Temporal lobe (tissue), 4 donors: ENCODE measurements at places on chromosomes 1 and 21. TPM values are rescaled to one million over a fixed set of nuclear protein-coding genes. Genes with fewer than 3 reads are reported as not detected.

The SLAMF1 gene
- not detected for total RNA-seq

The GBP6 gene
- 0.25 TPM for total RNA-seq

The LRRC38 gene
- under 0.01 TPM for total RNA-seq

The KRTAP19-1 gene
- total RNA-seq = not detected

The NRIP1 gene
- total RNA-seq = 65.4 TPM

The GJA4 gene
- 2.2 TPM for total RNA-seq

The KLHL20 gene
- 25.1 TPM for total RNA-seq

The SPRR2D gene
- not detected for total RNA-seq

The HOOK1 gene
- 11.3 TPM for total RNA-seq

The TRAF3IP3 gene
- total RNA-seq = 0.49 TPM

The DIRAS3 gene
- 4.2 TPM for total RNA-seq

The LCE2C gene
- not detected for total RNA-seq

The NLRP3 gene
- 0.74 TPM for total RNA-seq

The FLG gene
- under 0.01 TPM for total RNA-seq

The CRABP2 gene
- total RNA-seq = 7.1 TPM

The RGS5 gene
- 14.5 TPM for total RNA-seq

The FMO2 gene
- total RNA-seq = 0.25 TPM

The CCDC17 gene
- total RNA-seq = 0.25 TPM

The SPRR4 gene
- not detected for total RNA-seq

The OR10Z1 gene
- total RNA-seq = not detected

The BMP8B gene
- total RNA-seq = 0.49 TPM

The XCL1 gene
- total RNA-seq = not detected

The FCRLB gene
- 0.74 TPM for total RNA-seq

The FAM177B gene
- total RNA-seq = not detected

The GSTM5 gene
- total RNA-seq = 1.7 TPM

The GPR3 gene
- 0.25 TPM for total RNA-seq

The BOLA1 gene
- 8.6 TPM for total RNA-seq

The RPRD2 gene
- total RNA-seq = 20.7 TPM

The DUSP23 gene
- total RNA-seq = 10.6 TPM

The PTPN7 gene
- 0.25 TPM for total RNA-seq

The TNFSF4 gene
- 0.74 TPM for total RNA-seq

The LDLRAD1 gene
- not detected for total RNA-seq

The SPATA1 gene
- 0.74 TPM for total RNA-seq

The SPRR2F gene
- not detected for total RNA-seq

The PRR9 gene
- 0.49 TPM for total RNA-seq

The H3-3A gene
- 292 TPM for total RNA-seq

The RNF220 gene
- 46.5 TPM for total RNA-seq
